ENCODE measurements at places on chromosomes 4 and X.

DNA sequence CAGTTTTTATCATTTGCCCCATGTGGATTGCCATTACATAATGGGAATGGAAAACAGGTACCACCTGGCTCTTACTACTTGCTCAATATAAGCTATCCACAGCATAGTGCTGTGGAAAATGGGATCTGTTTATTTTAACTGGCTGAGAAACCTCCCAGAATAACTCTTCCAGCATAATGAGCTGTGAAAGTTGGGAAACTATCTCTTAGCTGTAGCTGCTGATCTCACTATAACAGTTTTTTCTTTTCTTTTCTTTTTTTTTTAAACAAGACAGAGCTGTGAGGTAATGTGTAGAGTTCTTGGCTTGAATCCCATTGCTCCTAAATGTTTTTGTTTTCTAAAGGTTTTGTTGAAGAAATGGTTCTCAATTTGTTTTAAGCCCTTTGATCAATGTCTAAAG is 988.3 kb downstream of the PCDH19 start:
- no peak for DNase-seq

DNA sequence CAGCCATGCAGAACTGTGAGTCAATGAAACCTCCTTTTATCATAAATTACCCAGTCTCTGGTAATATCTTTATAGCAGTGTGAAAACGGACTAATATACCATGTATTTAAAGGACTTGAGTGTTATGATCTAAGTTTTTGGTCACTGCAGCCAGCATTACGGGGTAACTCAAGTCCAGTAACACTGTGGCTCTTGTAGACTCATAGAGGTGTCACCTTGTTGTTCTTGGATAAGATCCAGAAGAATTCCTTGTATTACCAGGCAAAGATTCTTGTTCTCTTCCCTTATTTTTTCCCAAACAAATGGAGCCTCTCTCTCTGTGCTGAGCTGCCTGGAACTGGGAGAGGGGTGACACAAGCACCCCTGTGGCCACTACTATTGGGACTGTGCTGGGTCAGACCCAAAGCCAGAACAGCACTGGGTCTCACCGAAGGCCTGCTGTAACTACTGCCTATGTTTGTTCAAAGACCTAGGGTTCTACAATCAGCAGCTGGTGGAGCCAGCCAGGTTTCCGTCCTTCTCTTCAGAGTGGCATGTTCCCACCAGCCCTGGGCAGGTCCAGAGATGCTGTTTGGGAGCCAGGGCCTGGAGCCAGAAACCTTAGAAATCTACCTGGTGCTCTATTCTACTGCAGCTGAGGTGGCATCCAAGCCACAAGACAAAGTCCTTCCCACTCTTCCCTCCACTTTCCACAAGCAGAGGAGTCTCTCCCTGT is 43.7 kb upstream of the MED14 start:
- no peak for DNase-seq

DNA sequence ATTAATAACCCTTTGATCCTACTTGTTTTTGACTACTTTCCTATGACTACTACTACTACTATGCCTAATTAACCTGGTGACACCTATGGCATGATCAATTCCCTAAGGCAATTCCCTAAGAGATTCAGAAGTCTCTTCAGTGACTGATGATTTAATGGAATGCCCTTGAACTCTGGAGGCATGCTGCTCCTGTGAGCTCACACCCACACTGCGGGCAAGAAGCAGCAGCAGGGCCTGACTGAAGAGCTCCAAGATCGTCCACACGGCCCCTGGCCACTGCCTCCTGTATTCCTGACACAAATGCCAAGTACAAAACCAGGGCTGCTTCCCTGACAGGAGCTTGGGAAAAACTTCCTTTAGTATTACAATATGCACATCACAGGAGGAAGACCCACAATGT is 74.2 kb upstream of the STS start:
- DNase-seq = no peak

DNA sequence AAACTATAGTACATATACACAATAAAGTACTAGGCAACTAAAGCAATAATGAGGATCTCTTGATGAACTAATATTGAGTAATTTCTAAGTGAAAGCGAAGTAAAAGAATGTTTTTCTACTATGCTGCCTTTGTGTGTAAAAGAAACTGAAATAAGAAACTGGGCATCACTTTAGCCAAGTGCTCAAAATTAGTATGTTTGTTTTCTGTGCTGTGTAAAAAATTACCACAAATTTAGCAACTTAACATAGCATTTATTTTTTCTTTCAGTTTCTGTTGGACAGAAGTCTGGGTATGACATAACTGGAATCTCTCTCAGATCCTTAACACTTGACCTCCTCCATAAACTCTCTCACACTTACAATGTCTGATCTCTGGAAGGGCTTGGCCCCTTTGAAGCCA is 687.1 kb upstream of the MAGEB2 start:
- DNase-seq = no peak

DNA sequence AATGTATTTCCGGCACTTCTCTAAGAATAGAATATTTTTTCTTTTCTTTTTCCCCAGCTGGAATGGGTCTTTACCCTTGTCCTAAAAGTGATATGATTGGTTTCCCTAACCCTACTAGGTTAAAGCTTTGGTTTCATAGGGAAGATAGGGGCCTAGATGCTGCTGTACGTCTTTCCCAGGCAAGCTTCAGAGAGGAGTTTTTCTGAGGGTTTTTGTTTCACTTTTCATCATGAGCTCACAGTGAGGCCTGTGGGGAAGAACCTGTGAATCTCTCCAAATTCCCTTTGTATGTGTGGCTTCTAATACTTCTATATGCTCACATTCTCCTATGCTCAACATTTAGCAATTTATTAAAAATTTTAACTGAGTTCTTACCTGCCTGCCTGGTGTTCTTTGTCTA is 320.0 kb upstream of the PCDH18 start:
- DNase-seq = no peak

Data from activated CD8-positive, alpha-beta memory T cell treated with anti-CD3 and anti-CD28 coated beads for 1 hour (primary cell).